ENCODE measurements at places on chromosomes 5 and 9.

DNA sequence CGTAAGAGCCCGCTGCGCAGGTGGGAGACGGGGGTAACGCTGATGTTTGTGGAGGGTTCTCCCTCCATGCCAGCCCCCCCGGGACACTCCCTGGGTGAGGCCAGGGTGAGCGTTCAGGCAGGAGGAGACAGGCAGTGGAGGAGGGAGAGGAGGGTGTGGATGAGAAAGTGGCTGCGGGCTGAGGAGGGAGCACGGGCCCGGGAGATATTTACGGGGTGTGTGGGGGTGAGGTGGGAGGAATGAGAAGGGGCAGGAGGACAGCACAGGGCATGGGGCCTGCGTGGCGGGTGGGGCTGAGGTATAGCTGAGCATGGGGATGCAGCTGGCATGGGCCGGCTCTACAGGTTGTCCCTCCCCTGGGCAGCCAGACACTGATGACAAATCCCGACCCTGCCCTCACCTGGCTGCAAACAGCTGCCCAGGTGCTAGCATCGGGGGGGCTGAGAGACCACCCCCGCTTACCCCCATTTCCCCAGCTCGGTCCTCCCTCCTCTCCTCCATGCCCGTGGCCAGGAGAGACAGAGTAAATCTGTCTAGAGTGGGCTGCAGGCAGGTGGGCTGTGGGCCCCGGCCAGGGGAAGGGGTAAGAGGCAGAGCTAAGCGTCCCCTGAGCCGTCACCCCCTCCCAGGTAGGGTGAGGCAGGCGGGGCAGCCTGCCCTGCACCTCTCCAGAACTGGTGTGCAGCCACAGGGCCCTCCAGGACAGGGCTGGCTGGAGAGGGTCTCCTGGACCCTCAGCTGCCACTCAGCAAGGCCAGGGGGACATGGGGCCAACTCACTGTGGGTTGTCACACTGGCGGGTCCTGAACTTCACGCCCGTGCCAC, 79.2 kb downstream of the ZNF354C start:
- DNase-seq = no peak

GRCh38 chr9:107838766-107839165, 349.2 kb upstream of the KLF4 start:
- no peak for DNase-seq

- no peak for DNase-seq
Observed at GRCh38 chr9:34579104-34579807, 10.3 kb downstream of the CNTFR start.

GRCh38 chr5:62256161-62257019, 49.6 kb upstream of the KIF2A start:
- DNase-seq = no peak

- no peak for DNase-seq
Observed at GRCh38 chr9:94611638-94612068, 18.0 kb upstream of the FBP2 start.
